HS-5 (cell line): ENCODE measurements at places on chromosomes 4 and X.
A peak's percentile ranks its signal among the peaks of the same experiment; 100 is the strongest.

GRCh38 chrX:49184294-49185281, 1.6 kb downstream of the PRICKLE3 start:
- peak; percentile 64 for DNase-seq

DNA sequence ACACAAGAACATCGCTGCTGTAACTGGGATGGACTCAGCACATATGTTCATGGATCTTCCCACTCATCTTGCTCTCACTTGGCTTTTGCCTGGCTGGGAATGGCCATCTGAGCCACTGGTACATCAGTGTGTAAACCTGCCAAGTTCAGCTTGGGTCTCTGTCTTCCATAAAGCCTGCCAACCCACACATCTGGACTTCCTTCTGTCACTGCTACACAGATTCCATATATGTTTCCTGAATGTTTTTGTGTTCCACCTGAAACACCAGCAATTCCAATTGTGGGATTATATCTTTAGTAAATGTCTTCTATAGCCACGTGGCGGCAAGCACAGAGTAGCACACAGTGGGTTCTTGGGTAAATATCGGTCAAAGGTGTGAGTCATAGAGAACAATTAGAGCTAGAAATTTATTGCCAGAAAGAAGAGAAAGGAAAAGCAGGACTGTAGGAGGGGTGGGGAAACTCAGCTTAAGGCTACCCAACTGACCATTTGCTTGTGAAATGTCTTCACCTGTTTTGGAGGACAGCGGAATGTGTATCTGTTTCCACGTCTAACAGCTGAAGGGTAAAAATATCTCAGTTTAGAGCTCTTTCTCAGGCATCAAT, 125.9 kb downstream of the MFAP3L start:
- DNase-seq: no peak

DNA sequence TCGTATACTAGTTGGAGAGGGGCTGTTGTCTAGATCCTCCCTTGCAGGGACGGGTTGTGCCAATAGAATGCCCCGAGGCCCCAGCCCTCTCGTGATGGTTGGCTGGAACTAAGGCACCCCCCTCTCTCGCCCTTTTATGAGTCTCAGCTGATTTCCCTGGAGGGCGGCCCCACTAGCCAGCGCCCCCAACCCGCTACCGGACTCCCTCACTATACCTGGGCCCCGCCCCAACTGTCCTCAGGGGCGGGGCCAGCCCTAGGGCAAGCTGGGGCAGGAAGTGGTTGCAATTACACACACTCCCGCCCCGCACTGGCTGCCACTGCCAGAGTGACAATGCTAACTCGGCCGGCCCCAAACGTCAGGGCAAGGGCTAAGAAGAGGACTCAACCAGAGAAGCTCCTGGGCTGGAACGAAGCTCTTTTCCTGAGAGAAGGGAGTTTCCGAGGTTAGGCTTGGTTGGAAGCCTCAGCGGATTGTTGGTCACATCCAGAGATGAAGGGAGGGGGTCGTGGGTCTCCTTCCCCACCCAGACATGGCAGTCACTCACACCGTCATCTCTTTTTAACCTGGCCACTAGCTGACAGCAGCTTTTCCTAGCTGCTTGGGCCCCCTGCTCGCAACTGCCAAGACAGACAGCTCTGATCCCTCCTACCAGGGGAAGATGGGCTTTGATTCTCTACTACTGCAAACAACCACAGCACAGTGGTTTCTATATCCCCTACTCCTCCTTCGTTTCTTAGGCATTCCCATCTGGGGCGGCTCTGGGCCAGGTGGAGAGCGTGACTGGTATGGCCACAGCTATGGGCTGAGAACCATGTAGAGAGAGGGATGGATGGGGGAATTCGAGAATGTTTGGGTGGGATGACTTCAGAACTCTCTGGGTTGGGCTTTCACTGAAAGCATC, 21.0 kb upstream of the BCORL1 start:
- no peak for DNase-seq

- DNase-seq: no peak
Measured at GRCh38 chr4:82458729-82459128, 28.3 kb downstream of the ENOPH1 start.

GRCh38 chr4:7938609-7939376, 868 bp downstream of the AFAP1 start:
- no peak for DNase-seq

GRCh38 chr4:53321151-53321983, 44.5 kb downstream of the SCFD2 start:
- DNase-seq: peak; percentile 53

GRCh38 chr4:77438549-77438948, 167.1 kb upstream of the CXCL13 start:
- no peak for DNase-seq

GRCh38 chr4:138910914-138911336, 104.7 kb upstream of the NOCT start:
- no peak for DNase-seq

- no peak for DNase-seq
Measured at GRCh38 chr4:106767991-106768390, 268.1 kb downstream of the DKK2 start.

DNA sequence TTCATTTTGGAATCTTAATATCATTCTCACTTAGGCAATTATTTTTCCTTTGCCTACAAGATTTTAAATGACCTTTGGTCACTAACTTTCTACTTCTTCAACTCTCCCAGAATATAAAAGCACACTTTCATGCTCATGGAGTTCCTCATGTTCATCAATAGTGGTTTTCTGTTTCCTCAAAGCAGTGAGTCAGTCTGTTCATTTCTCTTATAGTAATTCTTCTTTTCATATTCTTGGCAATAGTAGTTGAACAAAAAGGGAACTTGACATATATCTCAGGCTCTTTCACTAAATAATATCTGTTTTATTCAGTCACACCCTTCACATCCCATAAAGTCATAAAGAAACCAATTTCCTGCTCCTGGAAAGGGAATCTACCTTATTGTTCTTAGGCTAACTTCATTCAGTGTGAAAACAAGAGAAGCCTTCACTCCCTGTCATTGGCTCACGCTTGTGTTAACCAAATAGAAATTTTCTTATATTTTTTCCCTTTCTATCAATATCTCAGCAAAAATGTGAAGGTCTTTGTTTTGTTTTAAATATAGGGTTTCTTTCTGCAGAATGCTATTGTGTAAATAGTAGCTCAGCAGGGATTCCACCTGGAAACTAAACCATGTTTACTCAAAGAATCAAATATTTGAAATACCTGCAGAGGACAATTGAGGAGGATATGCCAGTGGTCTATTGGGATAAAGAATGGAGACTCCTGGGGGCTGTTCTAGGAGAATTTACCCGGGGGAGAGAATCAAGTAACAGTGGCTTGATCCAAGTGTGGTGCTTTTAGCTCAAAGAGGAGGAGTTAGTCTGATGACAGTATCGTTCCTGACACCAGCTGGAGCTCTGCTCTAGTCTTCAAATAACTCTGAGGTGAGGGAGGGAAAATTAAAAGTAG, 13.4 kb upstream of the TNIP3 start:
- DNase-seq: no peak

- no peak for DNase-seq
Measured at GRCh38 chrX:53055244-53055849, 6.8 kb downstream of the GPR173 start.

DNA sequence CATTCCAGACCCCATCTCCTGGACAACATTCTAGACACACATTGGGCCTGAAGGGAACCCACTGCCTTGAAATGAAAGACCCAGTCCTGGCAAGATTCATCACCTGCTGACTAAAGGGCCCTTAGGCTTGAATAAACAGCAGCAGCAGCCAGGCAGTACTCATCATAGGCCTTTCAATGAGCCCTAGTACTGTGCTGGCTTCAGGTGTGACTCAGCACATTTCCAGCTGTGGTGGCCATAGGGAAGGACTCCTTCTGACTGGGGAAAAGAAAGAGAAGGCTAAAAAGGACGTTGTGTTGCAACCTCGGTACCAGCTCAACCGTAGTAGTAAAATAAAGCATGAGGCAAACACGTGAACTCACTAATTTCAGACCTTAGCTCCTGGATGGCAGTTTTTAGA, 344.0 kb downstream of the ACTRT1 start:
- no peak for DNase-seq
